Fibroblast of pulmonary artery (primary cell): ENCODE measurements at places on chromosomes 13 and 19.

- DNase-seq, result no peak
Measured at GRCh38 chr19:51737924-51738323, 13.8 kb downstream of the FPR1 start.

DNA sequence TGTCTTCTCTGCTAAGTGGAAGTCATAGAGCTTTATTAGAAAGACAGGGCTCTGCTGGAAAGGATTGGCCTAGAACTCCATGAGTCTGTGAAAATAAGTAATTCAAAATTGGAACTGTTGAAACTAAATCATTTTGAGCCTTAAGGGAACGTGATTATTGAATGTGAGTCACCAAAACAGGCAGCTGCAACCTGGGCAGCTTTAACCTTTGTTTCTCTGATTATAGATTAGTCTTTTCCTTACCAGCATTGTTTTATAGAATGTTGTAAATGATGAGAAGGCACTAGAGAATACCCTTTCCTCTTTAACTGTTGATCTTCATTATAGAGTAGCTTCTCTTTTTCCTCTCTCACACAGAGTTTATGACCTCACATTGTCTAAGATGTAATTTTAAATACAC lies 638.8 kb upstream of the SLITRK6 start:
- no peak for DNase-seq

GRCh38 chr13:42078128-42078808 lies 29.8 kb downstream of the DGKH start:
- no peak for DNase-seq

DNA sequence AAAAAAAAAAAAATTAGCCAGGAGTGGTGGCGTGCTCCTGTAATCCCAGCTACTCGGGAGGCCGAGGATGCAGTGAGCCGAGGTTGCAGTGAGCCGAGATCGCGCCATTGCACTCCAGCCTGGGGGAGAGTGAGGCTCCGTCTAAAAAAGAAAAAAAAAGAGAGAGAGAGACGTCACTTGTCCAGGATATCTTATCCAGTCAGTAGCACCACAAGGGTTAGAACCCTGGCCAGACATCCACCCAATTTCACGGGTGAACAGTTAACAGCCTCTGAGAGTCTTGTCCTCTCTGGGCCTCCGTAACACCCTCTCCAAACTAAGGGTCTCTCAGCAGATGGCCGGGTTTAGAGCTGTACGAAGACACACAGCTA lies 917 bp upstream of the CLPTM1 start:
- DNase-seq, result no peak
